ENCODE measurements at places on chromosomes 5 and 9.
A peak's percentile ranks its signal among the peaks of the same experiment; 100 is the strongest.

GRCh38 chr5:149037817-149038216 lies 25.0 kb downstream of the SH3TC2 start:
- no peak for DNase-seq

DNA sequence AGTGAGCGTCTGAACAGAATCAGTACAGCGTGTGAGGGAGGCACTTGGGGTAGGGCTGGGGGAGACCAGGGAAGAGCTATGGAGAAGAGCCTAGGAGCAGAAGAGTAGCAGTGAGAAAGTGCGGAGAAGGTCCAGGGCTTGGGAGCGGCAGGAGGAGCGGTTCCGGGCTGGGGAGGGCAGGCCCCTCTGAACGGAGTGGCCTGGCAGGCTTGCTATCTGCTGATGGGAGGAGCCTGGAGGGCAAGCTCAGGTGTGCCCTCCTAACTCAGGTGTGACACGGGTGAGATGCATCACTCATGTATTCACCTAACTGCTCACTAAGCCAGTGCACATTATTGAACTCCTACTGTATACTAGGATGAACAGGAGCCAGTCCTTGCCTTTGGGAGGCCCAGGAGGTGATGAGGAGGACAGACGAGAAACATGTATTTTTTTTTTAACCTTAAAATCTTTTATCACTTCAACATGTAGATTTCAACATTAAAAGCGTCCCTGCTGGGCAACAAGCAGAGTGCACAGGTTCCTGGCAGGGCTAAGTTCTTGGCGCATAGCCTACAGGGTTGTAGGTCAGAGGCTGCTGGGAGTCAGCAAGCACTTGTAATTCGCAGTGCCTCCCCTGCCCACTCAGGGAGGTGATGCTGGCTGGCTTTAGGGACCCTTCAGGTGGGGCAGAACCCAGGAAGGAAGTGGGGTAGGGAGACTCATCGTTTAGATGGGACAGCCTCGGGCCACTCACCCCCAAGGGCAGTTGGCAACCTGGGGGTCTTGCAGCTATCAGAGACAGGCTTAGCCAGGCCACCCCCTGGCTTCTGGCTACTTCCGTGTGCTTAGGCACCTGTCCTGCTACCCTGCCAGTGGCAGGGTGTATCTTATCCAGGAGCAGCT lies 55.5 kb downstream of the TMOD1 start:
- DNase-seq = no peak

DNA sequence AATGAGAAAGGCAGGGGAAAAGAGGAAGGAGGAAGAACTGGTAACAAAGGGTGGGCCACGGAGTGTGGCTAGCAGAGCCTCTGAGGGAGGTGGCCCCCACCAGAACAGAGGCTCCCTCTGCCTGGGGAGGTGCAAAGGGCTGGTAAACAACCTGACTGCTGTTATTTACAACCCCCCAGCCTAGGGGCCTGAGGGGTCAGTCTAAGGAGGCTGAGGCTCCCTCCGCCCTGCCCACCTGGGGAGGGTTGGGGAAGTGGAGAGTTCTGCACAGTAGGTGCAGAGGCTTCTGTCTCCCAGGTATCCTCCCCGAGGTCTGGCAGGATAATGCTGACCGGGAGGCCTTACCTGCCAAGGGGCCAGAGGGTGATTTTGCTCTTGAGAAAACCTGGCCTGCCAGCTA lies 35.6 kb upstream of the SMU1 start:
- no peak for DNase-seq

DNA sequence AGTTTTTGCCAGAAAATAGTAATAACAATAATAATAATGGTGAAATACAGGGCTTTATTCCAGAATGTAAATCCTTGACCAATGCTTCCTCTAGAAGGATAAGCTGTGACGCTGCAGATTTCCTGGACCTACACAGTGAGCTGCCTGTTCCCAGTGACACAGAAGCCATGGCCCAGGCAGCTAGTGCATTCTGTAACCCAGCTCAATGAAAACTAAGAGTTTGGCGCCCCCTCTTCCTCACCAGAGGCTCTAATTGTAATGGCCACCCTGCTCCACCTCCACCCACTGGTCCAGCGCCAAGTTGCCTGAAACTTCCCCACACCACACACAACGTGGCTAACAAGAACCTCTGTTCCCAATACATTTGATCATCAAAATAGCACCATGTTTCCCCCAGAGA lies 248.1 kb downstream of the CETN3 start:
- DNase-seq = no peak

- DNase-seq = no peak
Measured at GRCh38 chr5:60323596-60323995, 376.4 kb downstream of the DEPDC1B start.

DNA sequence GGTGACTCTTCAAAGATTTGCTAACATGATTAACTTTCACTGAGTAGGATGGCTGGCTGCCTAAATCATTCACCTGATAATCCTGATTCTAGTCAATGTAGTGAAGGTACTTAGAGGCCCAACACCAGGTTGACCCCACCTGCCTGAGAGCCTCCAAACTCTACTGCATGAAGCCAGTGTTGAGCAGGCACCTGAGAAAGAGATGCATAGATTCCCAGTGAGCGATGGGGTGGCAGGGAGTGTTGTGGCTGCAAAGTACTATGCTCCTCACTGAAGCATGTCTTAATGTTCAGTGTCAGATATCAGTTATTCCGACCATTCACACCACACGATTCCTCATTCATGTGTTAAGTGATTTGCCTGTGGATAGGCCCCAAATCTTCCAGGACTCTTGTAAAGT lies 804.4 kb downstream of the TLE4 start:
- no peak for DNase-seq

- DNase-seq = no peak
Measured at GRCh38 chr5:151810897-151811296, 39.1 kb downstream of the G3BP1 start.

- DNase-seq = no peak
Measured at GRCh38 chr9:19173598-19174125, 46.4 kb upstream of the PLIN2 start.

GRCh38 chr5:65914641-65915196 lies 11.7 kb upstream of the ERBIN start:
- no peak for DNase-seq

- DNase-seq = no peak
Measured at GRCh38 chr5:132831095-132831860, 831 bp upstream of the SHROOM1 start.

GRCh38 chr5:132641241-132641723 lies 16.7 kb upstream of the IL13 start:
- DNase-seq = peak; percentile 60

- no peak for DNase-seq
Measured at GRCh38 chr5:32916648-32917047, 205.5 kb downstream of the NPR3 start.

GRCh38 chr5:68450245-68450852 lies 234.8 kb downstream of the PIK3R1 start:
- DNase-seq = no peak

Data from activated naive CD4-positive, alpha-beta T cell treated with anti-CD3 and anti-CD28 coated beads, Interleukin-2, amount 50 U/mL, for 72 hours (primary cell).